ENCODE measurements at places on chromosomes 13 and 19.
A peak's percentile ranks its signal among the peaks of the same experiment; 100 is the strongest.

GRCh38 chr19:6423499-6424194 lies 964 bp downstream of the KHSRP start:
- H3K27me3 ChIP-seq: no peaks in the 10 kb centered on the region
- H3K27ac ChIP-seq: peak overlapping the region; percentile 78
- peaks cover 30% of the 10 kb centered on the region for H3K4me1 ChIP-seq
- peak overlapping the region; percentile 89 for H3K4me3 ChIP-seq

GRCh38 chr19:19402656-19403372 lies 2.7 kb upstream of the GATAD2A start:
- no peaks in the 10 kb centered on the region for H3K27me3 ChIP-seq
- peak overlapping the region; percentile 62 for H3K27ac ChIP-seq
- peaks cover 47% of the 10 kb centered on the region for H3K4me1 ChIP-seq
- H3K4me3 ChIP-seq: no peak overlapping the region
- DNase-seq: no peak

- no peaks in the 10 kb centered on the region for H3K36me3 ChIP-seq
- no peak overlapping the region for H3K4me3 ChIP-seq
- H3K27ac ChIP-seq: no peak overlapping the region
- no peak for DNase-seq
- no peaks in the 10 kb centered on the region for H3K27me3 ChIP-seq
- peaks cover 48% of the 10 kb centered on the region for H3K4me1 ChIP-seq
Observed at GRCh38 chr19:41932720-41933332, 4.6 kb upstream of the ERFL start.

DNA sequence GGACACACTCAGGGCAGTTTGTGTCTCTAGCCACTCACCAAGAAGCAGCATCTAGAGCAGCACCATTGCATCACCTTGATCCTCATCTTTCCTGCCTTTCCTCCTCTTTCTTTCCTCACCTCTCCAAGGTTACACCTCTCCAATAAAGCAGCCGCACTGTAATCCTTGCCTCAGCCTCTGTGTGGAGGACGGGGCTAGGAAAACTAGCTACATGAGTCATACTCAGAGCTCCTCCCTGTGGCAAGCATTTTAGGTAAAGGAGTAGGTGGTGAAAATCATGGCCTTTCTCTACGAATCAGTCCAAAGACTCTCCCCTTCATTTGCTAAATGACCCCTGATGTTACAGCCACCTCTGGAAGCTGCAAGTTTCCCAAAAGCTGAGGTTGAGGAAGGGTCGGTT lies 108.9 kb downstream of the DNAJC15 start:
- no peak overlapping the region for H3K27ac ChIP-seq
- H3K27me3 ChIP-seq: no peaks in the 10 kb centered on the region
- H3K4me3 ChIP-seq: no peak overlapping the region

GRCh38 chr19:39426170-39426569 lies 9.6 kb downstream of the RPS16 start:
- peaks cover 5% of the 10 kb centered on the region for H3K36me3 ChIP-seq
- no peaks in the 10 kb centered on the region for H3K27me3 ChIP-seq
- no peak overlapping the region for H3K4me3 ChIP-seq
- H3K27ac ChIP-seq: peak overlapping the region; percentile 2
- peaks cover 9% of the 10 kb centered on the region for H3K4me1 ChIP-seq

GRCh38 chr19:33736158-33736557 lies 60.5 kb upstream of the KCTD15 start:
- no peaks in the 10 kb centered on the region for H3K4me1 ChIP-seq
- H3K36me3 ChIP-seq: no peaks in the 10 kb centered on the region
- H3K4me3 ChIP-seq: no peak overlapping the region

All from activated naive CD4-positive, alpha-beta T cell treated with anti-CD3 and anti-CD28 coated beads for 36 hours (primary cell).